ENCODE measurements at places on chromosomes 13 and 19.

DNA sequence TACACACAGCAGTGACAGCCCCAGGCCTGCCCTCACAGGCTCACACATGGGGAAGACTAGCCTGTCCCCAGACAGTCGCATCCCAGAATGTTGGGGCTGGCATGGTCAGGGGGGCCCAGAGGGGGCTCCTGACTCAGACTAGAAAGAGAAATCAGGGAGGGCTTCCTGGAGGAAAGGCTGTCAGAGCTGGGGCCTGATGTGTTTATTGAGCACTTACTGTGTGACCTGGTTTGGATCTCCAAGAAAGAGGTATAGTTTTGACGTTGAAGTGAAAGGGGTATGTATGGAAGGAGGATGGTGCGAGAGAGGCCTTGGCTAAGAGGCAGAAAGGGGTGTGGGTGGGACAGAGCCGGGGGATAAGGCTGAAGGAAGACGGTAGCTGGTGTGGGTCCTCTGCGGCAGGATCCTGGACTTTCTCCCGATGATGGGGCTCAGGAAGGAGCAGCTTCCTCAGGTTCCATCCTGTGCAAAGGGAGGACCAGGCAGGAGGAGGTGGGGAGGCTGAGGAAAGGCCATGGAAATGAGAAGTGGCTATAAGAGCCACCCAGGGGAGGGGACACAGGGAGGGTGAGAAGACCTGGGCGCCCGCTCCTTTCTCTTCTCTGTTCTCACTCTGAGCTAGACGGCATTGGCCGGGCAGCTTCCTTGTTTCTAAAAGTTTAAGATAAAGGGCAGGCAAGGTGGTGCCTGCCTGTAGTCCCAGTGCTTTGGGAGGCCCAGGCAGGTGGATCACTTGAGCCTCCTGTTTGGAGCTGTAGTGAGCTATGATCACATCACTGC lies 16.1 kb upstream of the BCL3 start:
- no peak for DNase-seq

- peak; percentile 80 for DNase-seq
These were observed 538 bp downstream of the ZNF428 start for GRCh38 chr19:43618921-43619261.

DNA sequence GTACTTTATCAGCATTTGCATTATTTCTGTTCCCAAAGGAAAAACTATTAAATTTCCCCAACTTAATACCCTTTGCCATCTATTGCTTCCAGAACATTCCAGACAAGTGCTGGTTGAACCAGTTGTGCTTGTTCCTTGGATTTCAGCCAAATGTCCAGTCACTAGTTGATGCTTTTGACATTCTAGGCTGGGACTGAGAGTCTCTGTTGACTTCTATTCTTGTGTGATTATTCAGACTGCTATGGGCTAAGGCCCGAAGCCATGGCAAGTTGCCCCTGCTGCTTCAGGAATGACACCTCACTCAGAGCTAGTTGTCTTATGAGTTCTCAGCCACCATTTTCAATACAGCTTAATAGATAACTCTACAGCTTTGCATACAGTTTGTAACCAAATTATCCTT lies 458.1 kb upstream of the ARGLU1 start:
- no peak for DNase-seq

- DNase-seq = no peak
These were observed 23.5 kb downstream of the ATP4B start for GRCh38 chr13:113634279-113635047.

- DNase-seq = no peak
These were observed 14.8 kb downstream of the CHERP start for GRCh38 chr19:16527334-16527935.

- no peak for DNase-seq
These were observed 3.0 kb downstream of the KDM4B start for GRCh38 chr19:4971816-4972495.

- peak; percentile 92 for DNase-seq
These were observed 420 bp downstream of the IL17D start for GRCh38 chr13:20703780-20704458.
